Natural killer cell treated with Interleukin-12 subunit alpha and Interleukin-12 subunit beta and Interleukin-15 and Interleukin-18, amount 100 ng/mL, for 72 hours (primary cell): ENCODE measurements at places on chromosomes 4 and X. TPM values are rescaled to one million over a fixed set of nuclear protein-coding genes. Genes with fewer than 3 reads are reported as not detected.
A peak's percentile ranks its signal among the peaks of the same experiment; 100 is the strongest.

DNA sequence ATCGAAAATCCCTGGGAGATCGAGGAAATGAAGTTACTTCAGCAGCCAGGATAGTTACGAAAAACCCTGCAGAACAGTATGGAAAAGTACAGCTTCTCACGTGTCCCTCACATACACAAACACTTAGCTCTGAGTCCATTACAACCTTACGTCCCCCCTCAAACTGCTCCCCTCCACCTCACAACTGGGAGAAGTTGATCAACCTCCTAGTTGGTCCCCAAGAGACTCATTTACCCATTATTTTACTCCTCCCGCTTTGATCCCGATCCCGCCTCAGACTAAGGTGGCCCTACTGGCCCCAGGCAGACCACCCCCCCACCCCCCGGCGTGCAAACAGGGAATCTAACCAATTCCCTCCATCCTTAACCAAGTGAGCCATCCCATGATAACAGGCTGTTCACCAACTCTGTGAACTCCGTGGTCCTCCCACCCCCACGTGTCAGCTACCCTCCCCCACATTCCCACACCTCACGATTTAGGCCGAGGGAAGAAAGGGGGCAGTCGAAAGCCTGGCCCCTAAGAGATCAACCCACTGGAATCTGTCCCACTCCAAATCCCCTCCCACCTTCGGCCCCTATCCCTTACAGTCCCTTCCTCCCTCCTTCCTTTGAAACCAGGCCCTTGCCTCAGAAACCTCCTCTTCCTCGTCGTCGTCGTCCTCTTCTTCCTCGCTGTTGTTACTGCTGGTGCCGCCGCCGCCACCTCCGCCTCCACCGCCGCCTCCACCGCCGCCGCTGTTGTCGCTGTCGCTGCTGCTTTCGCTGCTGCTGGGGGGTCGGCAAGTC is 755 bp downstream of the ANKRD17 start:
- peak overlapping the region; percentile 98 for H3K4me3 ChIP-seq
- no peaks in the 10 kb centered on the region for H3K27me3 ChIP-seq

ERCC6L gene
- total RNA-seq: 10.8 TPM

DNA sequence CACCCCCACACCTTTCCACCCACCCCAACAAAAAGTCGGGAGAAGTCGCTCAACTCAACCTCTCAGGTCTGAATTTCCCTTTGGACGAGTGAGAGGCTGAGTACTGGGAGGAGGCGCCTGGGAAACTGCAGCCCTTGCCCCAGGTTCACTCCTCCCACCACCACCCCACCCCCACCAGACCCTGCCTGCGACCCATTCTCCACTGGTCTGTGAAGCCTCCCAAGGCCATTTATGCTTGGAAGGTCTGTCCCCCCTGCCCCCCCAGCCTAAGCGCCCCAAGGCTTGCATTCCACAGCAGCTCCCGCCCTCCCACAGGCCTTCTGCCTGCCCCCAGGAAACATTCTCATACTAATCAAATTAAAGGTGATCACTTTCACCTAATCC is 27.2 kb downstream of the ELF4 start:
- peak overlapping the region; percentile 93 for H3K4me3 ChIP-seq
- no peaks in the 10 kb centered on the region for H3K27me3 ChIP-seq
- no peak for DNase-seq
- no peaks in the 10 kb centered on the region for H3K36me3 ChIP-seq

DCAF12L1 gene
- total RNA-seq: not detected

- DNase-seq: no peak
- no peaks in the 10 kb centered on the region for H3K4me1 ChIP-seq
- H3K27me3 ChIP-seq: no peaks in the 10 kb centered on the region
Measured at GRCh38 chrX:130030826-130031225, 48.4 kb downstream of the BCORL1 start.

GRCh38 chr4:163493643-163494359 is 689 bp upstream of the TMA16 start:
- no peak for DNase-seq
- H3K4me3 ChIP-seq: peak overlapping the region; percentile 89
- H3K27me3 ChIP-seq: no peaks in the 10 kb centered on the region
- peaks cover 4% of the 10 kb centered on the region for H3K36me3 ChIP-seq

DNA sequence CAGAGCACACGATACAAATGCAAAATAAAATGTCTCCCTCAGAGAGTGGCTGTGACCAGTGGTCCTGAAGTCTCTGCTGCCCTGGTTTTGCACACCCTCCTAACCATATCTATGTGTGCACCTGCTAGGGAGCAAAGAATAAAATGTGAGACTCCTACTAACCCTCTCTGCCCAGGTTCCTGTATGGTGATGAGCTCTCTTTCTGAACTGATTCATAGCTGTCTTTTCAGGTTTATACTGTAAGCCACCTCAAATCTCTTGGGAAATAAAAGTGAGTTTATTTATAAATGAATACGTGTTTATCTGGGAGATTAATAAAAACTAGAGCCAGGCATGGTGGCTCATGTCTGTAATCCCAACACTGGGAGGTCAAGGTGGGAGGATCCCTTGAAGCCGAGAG is 126.0 kb upstream of the RBPJ start:
- peak overlapping the region; percentile 34 for H3K4me3 ChIP-seq
- no peak for DNase-seq
- H3K4me1 ChIP-seq: peaks cover 61% of the 10 kb centered on the region

DNA sequence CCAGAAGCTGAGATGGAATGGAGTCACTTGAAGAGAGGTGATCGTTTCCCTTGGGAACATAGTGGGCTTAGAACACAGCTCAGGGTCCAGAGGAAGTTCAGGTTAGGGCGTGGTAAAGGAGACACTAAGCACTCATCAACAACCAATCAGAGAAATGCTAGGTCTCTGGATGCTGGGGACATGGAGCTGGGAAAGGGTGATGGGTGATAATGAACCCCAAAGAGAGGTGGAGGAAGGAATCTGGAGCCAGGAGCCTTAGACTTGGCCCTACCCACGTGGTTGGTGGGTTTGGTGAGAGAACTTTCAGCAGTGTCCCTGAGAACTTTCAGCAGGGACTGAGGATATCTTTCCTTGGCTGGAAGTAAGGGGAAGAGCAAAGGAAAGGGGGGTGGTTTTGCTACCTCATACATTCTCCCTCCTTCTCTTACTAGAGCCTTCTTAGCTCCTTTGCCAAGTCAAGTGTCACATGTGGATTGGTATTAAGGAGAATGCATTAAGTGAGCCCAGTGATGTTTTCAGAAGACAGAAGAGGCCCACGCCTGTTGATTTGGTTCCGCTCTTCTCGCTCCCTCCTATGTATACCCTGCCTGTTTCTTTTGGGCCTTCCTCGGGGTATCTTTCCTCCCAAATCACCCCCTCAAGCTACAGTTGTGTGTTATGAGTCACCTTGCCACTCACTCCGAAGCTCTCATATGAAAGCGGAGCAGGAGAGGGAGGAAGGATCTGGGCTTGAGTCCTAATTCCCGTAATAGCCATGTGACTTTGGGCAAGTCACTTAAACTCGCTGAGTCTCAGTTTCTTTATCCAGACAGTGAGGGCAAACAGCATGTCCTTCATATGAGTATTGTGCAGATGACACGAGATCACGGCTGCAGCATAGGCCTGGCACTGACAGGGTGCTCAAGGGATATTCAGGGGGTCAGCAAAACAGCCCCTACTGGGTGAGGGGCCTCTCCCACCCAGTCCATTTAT is 63.1 kb downstream of the TSC22D3 start:
- H3K4me3 ChIP-seq: no peak overlapping the region
- H3K36me3 ChIP-seq: no peaks in the 10 kb centered on the region
- DNase-seq: no peak
- no peaks in the 10 kb centered on the region for H3K27me3 ChIP-seq
- H3K4me1 ChIP-seq: peaks cover 35% of the 10 kb centered on the region

GRCh38 chr4:108193886-108194672 is 25.3 kb upstream of the LEF1 start:
- H3K4me3 ChIP-seq: no peak overlapping the region
- H3K27ac ChIP-seq: no peak overlapping the region
- no peaks in the 10 kb centered on the region for H3K36me3 ChIP-seq
- DNase-seq: no peak

- H3K36me3 ChIP-seq: no peaks in the 10 kb centered on the region
- no peak overlapping the region for H3K27ac ChIP-seq
- no peaks in the 10 kb centered on the region for H3K27me3 ChIP-seq
- H3K4me1 ChIP-seq: no peaks in the 10 kb centered on the region
- DNase-seq: no peak
- H3K4me3 ChIP-seq: no peak overlapping the region
Measured at GRCh38 chr4:73862322-73862721, 6.9 kb upstream of the CXCL1 start.

GRCh38 chr4:153773236-153773690 is 13.4 kb upstream of the RNF175 start:
- H3K27me3 ChIP-seq: peaks cover 38% of the 10 kb centered on the region
- no peaks in the 10 kb centered on the region for H3K36me3 ChIP-seq
- no peak for DNase-seq
- no peak overlapping the region for H3K4me3 ChIP-seq

DNA sequence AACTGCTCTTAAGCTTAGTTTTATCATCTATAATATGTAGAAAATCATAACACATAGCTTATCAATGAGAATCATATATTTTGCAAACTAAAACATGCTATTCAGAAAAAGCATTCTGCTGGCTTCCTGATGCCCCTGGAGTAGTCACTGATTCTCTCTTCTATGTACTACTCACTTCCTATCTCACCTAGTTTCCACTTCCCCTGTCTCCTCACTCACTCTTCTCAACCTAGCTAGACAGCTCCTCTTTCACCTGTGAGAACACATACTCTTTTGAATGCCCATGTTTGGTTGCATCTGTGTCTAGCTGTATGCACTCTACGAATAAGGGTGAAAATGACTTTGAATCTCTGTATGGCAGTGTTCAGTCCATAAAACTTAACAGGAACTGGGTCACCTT is 9.3 kb downstream of the TMEM144 start:
- no peaks in the 10 kb centered on the region for H3K4me1 ChIP-seq
- H3K27ac ChIP-seq: no peak overlapping the region
- H3K4me3 ChIP-seq: no peak overlapping the region
- DNase-seq: no peak
- no peaks in the 10 kb centered on the region for H3K36me3 ChIP-seq

DNA sequence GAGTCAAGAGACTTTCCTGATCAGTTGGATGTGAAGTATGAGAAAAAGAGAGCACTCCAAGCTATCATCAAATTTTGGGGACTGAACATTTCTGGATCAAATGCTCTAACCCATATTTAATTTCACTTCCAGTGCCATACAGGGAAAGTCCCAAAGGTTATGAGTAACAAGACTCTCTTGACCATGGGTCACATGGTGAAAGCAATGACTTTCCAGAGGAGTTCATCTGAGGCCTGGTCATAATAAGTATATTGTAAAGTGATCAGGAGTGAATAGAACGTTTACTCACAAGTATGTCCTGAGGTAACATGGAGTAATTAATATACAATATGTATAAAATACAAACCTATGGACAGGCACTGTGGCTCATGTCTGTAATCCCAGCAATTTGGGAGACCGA is 40.7 kb upstream of the ARMCX5 start:
- peaks cover 14% of the 10 kb centered on the region for H3K27me3 ChIP-seq
- H3K27ac ChIP-seq: no peak overlapping the region
- H3K4me3 ChIP-seq: no peak overlapping the region
